ENCODE measurements at places on chromosomes 3 and 15. TPM values are rescaled to one million over a fixed set of nuclear protein-coding genes. Genes with fewer than 3 reads are reported as not detected.
A peak's percentile ranks its signal among the peaks of the same experiment; 100 is the strongest.

- peaks cover 27% of the 10 kb centered on the region for H3K27me3 ChIP-seq
- peaks cover 3% of the 10 kb centered on the region for H3K36me3 ChIP-seq
- H3K4me3 ChIP-seq: no peak overlapping the region
- no peak for DNase-seq
- H3K27ac ChIP-seq: no peak overlapping the region
Observed at GRCh38 chr3:192919901-192920300, 2.2 kb upstream of the MB21D2 start.

DNA sequence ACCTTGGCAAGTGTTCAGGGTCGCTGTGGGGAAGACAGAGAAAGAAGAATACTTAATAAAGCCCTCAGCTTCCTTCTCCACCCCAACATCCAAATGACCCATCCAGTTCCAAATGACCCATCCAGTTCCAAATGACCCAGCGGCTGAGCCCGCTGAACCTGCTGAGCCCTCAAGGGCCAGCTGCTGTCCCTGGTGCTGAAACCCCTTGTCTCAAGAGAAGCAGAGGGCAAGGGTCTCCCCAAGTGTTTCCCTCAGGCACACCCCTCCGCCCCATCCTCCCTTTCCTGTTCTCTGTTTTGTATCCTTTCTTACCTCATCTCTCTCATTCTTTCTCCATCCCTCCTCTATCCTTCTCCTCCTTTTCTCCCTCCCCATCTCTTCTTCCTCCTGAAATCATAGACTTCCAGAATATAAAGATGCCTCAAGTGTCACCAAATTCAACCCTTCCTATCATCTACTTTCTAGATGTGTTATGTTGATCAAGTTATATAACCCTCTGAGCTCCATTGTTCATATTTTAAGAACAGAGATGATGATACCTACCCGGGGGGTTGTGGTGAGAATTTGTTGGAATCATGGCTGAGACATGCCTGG, 29.0 kb downstream of the CCDC33 start:
- H3K27ac ChIP-seq: no peak overlapping the region
- no peak overlapping the region for H3K4me3 ChIP-seq
- H3K4me1 ChIP-seq: no peaks in the 10 kb centered on the region
- peaks cover 18% of the 10 kb centered on the region for H3K27me3 ChIP-seq
- no peak for DNase-seq

DNA sequence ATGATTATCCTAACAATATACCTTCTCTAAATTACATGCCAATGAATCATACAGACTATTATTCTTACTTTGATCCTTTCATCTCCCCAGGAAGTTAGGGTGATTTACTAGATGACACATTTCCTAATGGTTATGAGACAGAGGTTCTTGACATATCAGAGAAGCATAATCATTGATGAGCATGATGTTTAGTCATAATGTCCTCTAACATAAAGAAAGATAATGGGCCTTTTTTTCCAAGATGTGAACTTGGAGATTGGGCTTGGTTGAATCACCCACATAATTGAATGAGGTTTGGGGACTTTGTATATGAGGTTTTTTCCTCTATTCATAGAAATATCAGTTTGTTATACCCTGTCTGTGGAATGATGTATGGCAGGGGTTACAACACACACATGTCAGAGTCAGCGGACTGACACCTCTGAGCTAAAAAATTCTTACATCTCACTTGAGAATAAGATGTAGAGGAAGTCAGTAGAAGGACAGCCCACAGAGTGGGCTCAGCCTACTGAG, 69.7 kb upstream of the DCBLD2 start:
- no peaks in the 10 kb centered on the region for H3K4me1 ChIP-seq
- no peaks in the 10 kb centered on the region for H3K27me3 ChIP-seq
- H3K27ac ChIP-seq: no peak overlapping the region
- no peaks in the 10 kb centered on the region for H3K36me3 ChIP-seq
- H3K4me3 ChIP-seq: no peak overlapping the region

GRCh38 chr3:105679951-105680350, 188.9 kb downstream of the CBLB start:
- peaks cover 2% of the 10 kb centered on the region for H3K4me1 ChIP-seq
- no peak for DNase-seq
- peaks cover 19% of the 10 kb centered on the region for H3K36me3 ChIP-seq
- H3K27ac ChIP-seq: peak overlapping the region; percentile 25

- DNase-seq: peak; percentile 76
- H3K4me3 ChIP-seq: no peak overlapping the region
- H3K36me3 ChIP-seq: peaks cover 2% of the 10 kb centered on the region
Observed at GRCh38 chr3:52220380-52221026, 4.9 kb downstream of the TLR9 start.

The LEKR1 gene
- 2.1 TPM for polyA plus RNA-seq
